ENCODE measurements at places on chromosomes 5 and 9.

DNA sequence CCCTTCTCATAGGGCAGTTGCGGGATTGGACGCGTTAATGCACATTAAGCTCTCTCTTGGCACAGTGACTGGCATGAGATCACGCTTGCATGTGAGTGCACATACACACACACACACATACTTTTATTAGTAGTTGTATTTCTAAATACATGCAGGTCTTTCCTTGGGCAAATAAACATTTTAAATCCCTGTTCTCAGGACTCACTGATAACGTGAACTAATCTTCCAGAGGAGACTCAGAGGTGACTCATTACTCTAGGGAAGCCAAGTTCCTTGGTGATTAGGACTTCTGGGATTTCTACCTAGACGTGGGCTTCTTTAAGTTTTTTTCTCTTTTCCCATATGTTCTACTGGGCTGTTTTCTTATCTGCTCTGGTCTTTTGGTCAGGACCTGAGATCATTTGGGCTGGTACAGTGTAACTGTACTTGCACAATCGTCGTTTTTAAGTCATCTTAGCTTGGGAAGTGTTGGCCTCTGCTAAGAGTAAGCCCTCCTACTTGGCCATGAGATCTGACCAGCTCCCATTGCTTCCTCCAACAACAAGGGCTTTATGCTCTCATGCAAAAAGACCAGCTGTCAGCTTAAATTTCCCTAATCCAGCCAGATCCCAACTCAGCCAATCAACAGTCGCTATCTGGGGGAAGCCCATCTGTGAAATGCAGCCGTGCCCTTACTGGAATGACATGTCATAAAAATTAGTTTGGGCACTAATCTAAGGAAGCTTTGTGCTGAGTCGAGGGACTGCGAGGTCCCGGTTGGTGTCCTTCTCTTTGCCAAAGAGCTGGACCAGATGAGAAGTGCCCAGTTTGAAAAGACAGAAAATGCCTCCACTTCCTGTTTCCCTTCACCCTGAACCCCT, 176.4 kb upstream of the ANKRD55 start:
- no peak for DNase-seq

- no peak for DNase-seq
Observed at GRCh38 chr9:26746357-26747072, 146.1 kb downstream of the CAAP1 start.

GRCh38 chr5:37088009-37088408, 161.2 kb downstream of the CPLANE1 start:
- no peak for DNase-seq

DNA sequence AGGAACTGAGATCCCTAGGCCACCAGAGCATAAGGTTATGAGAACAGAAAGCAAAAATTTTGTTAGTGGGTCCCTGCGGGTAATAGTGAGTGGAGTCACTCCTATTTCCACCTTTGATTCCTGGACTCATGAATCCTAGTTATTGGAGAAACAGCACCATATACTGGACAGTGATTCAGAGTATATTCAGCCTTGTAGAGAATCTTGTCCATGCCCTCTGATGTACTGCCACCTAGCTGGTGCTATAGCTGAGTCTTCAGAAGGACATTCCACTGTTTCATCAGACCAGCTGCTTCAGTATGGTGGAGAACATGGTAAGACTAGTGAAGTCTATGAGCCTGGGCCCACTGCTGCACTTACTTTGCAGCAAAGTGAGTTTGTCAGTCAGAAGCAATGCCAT, 25.0 kb upstream of the ITGA2 start:
- DNase-seq: no peak

GRCh38 chr5:179599100-179599499, 24.4 kb downstream of the HNRNPH1 start:
- DNase-seq: no peak

GRCh38 chr5:163306421-163306820, 131.0 kb upstream of the CCNG1 start:
- DNase-seq: peak; percentile 14

GRCh38 chr9:16100537-16101091, 547.8 kb downstream of the CCDC171 start:
- DNase-seq: no peak

GRCh38 chr5:126531543-126532120, 63.4 kb downstream of the ALDH7A1 start:
- DNase-seq: no peak

GRCh38 chr5:150051657-150052195, 34.6 kb downstream of the CSF1R start:
- DNase-seq: no peak

DNA sequence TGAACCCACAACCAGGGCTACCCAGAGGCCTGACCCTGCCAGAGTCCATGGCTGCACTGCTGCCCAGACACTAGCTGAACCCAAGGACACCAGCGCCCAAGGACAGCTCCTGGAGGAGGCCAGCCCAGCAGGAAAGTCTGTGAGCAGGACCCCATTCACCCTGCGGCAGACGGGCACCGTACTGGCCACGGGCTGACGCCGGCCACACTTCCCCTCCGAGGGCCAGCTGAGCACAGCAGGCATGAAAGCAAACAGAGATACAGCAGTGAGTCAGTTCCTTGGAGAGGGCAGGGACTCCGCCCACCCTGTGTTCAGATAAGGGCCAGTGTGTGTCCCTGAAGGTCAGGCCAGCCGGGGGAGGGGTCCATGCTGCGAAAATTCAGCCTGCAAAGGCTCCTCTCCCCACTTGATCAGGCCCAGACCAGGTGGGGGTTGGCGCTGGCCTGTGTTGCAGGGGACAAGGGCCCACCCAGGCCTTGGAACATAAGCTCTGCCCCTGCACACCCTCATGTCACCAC, 3.2 kb downstream of the RNF208 start:
- DNase-seq: no peak

DNA sequence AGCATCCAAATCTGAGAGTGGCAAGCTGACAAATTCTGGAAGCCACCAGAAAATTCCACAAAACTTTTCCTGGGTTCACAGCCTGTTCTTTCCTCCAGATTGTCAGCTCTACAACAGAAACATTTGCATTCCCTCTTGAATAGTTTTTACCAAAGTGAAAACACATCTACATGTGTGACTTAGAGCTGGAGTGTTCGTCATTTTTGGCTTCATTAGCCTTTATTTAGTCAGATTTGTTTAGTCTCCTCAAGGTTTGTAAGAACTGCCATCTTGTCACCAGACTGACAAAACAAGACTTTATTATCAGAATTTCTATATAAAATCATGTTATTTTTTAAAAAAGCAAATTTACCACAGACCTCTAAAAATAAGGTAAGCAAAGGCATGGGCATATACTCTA, 347.3 kb downstream of the TRIM36 start:
- no peak for DNase-seq

DNA sequence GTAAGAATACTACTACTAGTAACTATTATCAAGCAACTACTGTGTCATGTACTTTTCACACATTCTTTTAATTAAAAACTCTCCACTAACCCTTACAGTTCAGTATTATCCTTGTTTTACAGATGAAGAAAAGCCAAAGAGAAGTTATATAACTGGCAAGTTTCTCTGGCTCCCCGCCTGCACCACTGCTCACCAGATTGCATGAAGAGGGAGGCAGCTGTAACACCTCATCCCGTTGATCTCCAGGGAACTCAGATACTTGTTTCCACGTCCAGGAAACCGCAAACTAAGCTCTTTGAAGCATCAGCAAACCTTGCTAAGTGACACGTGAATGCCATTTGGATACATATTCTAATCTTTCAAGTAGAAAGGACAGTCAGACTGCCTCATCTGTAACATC, 70.3 kb downstream of the RIGI start:
- no peak for DNase-seq

DNA sequence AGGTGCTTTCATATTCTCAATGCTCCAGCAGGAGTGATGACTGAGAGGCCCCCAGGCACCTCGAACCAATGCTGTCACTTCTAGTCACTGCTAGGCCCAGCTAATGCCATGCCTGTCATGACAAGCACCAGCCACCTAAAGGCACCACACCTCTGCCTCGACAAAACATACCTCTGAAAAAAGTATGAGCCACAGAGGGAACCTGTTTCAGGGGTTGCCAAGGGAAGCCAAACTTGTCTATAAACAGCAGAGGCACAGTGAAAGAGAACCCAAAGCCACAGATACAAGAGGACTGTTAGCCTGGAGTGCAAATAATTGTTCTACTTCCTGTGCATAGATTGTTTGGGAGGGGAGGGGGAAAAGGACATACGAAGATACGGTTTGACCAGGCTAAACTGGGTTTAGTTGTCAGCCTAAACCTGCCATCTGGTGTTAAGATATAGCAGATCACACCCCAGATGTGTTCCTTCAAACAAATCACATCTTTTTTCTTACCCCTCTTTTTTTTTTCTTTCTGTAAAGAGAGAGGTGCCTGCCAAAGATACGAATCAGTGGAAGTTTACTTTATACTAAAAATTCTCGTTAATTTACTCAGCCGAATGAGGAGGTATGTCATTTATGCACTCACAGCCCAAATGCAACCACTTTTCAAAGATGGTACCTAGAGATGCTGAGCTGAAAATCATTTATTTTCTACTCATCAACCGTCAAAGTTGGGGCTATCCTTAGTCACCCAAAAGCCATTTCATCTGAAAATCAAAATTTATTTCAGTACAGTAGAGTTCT, 45.7 kb downstream of the BNC2 start:
- DNase-seq: no peak

- DNase-seq: no peak
Observed at GRCh38 chr9:99677281-99677680, 144.4 kb upstream of the NR4A3 start.

- no peak for DNase-seq
Observed at GRCh38 chr5:167837127-167837526, 454.3 kb upstream of the WWC1 start.

GRCh38 chr9:93475856-93476255, 22.5 kb upstream of the FAM120AOS start:
- no peak for DNase-seq

DNA sequence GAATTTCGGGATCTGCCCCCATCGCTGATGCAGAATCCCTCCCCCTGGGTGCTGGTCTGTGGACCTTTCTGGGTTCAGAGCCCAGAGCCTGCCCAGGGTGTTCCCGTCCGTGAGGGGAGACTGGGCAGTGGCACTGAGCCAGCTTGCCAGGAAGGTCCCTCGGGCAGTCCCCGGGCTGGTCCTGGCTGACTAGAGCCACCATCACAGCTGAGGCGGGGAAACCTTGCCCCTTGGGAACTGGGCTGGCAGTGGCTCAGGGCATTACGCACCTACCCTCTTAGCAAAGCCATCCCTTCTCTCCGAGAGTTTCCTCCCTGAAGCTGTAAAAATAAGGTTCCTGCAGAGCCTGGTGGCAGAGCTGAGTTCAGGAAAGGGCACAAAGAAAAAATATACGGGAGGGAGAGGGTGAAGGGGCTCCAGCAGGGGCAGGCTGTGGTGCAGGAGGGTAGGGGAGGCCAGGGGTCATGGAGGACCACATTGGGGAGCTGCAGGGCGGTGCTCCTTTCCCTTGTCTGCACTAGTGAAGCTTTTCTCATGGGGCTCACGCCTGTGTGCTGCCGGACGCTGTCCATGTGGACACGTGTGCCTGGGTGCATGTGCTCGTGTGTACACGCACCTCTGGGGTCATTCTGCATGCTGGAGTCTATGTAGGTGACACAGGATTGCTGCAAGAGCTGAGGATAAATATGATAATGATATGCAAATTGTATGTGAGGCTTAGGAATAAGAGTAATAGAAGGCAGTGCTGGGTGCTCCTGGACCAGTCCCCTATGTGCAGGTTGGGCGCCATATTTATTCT, 118.9 kb downstream of the LHX2 start:
- no peak for DNase-seq

DNA sequence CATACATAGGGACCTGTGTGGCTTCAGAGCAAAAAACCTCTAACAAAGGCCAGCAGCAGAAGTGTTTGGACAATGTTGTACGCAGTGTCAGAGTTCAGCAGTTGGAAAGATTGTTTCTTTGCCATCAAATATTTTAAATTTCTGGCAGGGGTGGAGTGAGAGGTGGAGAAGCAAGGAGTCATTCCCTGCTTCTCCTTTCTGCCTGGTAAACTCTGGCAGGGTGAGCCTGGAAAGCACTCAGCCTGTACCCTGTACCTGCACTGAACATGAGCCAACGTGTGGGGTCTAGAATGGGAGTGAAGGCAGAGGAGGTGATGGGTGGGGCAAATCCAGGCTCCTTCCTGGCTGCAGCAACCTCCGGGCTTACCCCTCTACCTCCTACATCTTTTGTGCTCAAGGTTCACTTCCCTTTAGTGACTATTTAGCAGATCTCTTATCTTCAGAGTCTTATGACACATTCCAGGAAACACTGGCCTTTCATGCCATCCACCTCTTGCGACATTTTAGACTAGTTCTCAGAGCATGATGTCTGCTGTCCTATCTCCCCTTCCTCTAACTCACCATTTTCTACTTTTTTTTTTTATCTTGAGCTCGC, 445.0 kb upstream of the PIK3R1 start:
- no peak for DNase-seq

GRCh38 chr5:158086856-158087255, 227.9 kb upstream of the CLINT1 start:
- no peak for DNase-seq

DNA sequence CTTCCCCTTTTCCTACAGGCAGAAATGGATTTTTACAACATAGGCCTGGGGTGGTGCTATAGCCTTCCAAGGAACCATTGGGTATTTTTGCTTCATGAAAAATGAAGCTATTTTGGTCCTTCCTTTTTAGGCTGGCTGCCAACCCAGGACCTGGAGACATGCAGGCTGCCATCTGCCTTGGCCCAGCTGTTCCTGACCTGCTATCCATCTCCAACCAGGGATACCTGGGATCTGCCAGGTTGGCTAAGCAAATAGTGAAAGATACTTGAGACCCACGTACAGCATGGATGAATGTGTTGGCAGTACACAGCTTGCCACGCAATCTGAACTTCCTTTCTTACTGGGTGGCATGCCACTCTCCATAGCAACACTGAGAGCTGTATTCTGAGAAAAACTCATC, 31.1 kb downstream of the MRPS27 start:
- DNase-seq: no peak

DNA sequence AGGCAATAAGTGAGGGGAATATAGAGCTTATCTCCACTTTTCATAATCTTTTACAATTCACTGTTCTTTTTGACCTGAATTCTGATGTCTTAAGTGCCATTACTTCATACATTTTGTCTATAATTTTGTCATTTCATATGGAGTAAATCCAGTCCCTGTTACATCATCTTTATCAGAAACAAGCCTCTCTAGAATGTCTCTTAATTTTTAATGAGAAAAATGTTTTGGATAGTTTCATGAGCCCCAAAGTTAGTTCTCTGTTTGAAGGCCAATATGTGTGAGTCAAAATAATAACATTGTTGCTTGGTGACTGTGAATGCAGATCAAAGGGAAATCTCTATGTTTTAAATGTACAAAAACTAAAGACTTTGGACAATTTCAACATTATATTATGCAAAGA, 329.6 kb upstream of the ARRDC3 start:
- DNase-seq: no peak

GRCh38 chr9:95409650-95410426, 92.3 kb upstream of the FANCC start:
- no peak for DNase-seq

GRCh38 chr5:144189800-144190429, 19.2 kb downstream of the KCTD16 start:
- peak; percentile 94 for DNase-seq

GRCh38 chr5:56102889-56103288, 108.1 kb upstream of the IL6ST start:
- no peak for DNase-seq
